ENCODE measurements at places on chromosomes 2 and 18.

- no peak for DNase-seq
Observed at GRCh38 chr2:166775176-166775575, 113.1 kb upstream of the XIRP2 start.

- no peak for DNase-seq
Observed at GRCh38 chr18:12154361-12154760, 60.7 kb downstream of the ANKRD62 start.

DNA sequence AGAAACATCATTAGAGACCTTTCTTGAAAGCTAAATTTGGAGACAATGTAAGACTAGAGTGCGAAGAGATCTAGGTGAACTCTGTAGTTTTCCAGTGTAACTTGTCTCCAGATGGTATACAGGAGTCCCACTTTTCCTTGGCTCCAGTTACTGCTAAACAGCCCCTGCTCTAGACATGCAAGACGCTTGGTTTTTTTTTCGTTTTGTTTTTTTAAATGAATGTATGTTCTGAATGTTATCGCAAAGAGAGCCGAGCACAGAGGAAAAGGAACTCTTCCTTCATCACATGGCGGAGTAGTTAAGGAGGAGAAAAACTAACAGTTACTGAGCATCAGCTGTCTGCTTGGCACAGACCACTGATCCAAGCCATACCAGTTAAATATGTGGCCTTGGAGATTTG, 2.4 kb downstream of the RALB start:
- DNase-seq: no peak

GRCh38 chr2:34288016-34288415, 688.9 kb upstream of the FAM98A start:
- DNase-seq: no peak

- DNase-seq: no peak
Observed at GRCh38 chr2:231191896-231192872, 6.2 kb upstream of the ARMC9 start.

GRCh38 chr2:171553236-171553635, 31.0 kb downstream of the CYBRD1 start:
- DNase-seq: no peak

- no peak for DNase-seq
Observed at GRCh38 chr2:45721150-45721549, 69.7 kb downstream of the PRKCE start.

DNA sequence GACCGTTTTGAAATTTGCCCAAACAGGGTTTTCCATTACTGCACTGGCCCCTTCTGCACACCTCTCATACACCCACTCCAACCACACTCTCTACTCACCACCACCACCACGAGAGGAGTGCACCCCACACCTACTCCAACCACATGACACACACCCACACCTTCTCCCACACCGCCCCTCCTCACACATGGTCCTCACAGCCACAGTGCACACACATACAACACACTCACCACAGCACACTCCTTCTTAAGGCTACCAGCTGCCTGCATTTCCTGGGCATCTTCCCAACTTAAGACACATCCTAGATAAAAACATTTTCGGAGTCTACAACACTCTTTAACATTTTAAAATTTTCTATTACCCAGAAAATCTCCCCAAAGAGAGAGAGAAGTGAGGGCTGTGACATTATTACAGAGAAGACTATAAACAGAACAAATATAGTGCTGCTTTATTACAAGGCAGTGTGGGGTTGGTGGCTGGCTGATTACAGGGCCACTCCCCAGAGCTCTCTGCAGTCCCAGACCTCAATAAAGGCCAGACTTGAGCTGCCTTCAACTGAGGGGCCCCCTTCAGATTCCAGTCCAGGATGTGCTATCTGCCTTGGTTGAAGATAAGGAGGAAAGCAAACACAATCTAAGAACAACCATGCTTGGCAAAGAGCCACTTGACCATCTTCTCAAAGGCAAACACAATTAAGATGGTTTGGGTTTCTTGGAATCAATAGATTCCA, 36.1 kb downstream of the NHEJ1 start:
- peak; percentile 32 for DNase-seq

DNA sequence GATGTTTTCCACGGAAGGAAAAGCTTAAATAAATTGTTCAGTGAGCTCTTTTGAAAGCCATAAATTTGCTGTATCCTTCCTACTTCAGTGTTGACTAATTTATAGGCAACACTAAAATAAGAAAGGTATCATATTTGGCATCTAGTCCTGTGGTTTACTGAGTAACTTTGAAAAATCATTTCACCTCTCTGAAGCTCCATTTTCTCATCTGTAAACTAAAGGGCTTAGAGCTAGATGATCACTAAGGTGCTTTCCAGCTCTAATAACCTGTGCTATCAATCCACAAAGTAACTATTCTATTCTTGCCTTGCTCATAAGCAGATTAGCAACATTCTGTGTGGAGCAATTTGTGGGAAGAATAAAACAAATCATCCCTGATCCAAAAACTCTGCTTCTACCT, 3.6 kb upstream of the MYOM1 start:
- no peak for DNase-seq

- DNase-seq: no peak
Observed at GRCh38 chr2:49973436-49973835, 819.1 kb upstream of the FSHR start.

GRCh38 chr2:60219536-60219935, 333.9 kb downstream of the BCL11A start:
- DNase-seq: no peak

GRCh38 chr2:177289824-177290628, 25.5 kb upstream of the NFE2L2 start:
- peak; percentile 35 for DNase-seq

DNA sequence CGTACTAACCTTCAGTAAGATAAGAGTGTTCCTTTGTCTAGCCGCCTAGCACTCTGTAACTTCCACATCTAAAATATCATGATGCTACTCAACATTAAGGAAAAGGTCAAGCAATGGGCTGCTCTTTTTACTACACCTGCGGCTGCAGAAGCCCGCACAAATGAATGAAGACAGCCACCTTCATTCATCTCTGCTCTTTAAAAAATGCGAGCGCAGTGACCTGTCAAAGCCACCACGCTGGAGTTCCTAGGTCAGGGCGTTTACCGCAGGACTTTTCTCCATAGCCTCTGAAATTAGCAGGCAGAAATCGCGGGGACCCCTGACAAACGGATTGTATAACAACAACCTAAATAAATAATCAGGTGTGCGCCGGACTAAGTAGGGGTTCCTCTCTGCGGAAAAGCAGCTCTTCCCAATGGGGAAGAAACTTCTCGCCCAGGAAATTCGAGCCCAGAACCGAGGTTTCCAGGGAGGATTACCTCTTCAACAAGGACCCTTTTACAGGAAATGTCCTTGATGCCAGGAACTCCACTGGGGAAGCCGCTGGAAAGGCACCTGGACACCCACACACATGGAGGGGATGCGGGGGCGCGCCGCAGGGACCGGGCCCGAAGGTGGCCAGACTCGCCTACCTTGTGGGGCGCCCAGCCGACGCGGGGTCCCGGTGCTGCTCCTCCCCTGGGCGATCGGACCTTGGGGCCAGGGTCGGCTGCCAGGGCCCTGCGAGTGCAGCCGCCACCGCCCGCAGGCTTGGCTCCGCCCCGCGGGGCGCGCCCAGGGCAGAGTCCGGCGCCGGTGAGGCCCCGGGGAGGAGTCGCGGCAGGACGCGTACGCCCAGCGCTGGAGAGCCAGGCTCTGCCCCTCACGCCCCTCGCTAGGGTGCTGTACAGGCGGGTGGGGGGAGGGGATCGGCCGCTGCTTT, at the start of gene CCDC68:
Gene CCDC68 (minus strand): TSS at position 758 of the 922 bp plus-strand sequence. CDS start 16,670 bp downstream, outside the sequence.
- DNase-seq: no peak

GRCh38 chr2:27683390-27684071, 19.8 kb downstream of the SLC4A1AP start:
- peak; percentile 98 for DNase-seq

DNA sequence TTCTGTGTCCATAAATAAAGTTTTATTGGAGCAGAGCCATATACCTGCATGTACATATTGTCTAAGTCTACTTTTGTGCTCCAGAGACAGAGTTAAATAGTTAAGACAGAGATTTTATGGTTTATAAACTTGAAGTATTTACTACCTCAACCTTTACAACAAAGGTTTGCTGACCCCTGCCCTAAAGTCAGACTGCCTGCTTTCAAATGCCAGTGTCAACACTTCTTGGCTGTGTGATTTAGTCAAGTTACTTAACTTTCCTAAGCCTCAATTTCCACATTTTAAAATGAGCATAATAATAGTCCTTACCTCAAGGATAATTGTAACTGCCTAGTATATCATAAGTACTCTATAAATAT, 44.4 kb upstream of the ITPRID2 start:
- DNase-seq: no peak

GRCh38 chr2:226581004-226581403, 218.6 kb downstream of the IRS1 start:
- DNase-seq: no peak

- no peak for DNase-seq
Observed at GRCh38 chr2:106054321-106054720, 139.8 kb downstream of the UXS1 start.

- no peak for DNase-seq
Observed at GRCh38 chr2:31080361-31080760, 57.9 kb downstream of the GALNT14 start.

DNA sequence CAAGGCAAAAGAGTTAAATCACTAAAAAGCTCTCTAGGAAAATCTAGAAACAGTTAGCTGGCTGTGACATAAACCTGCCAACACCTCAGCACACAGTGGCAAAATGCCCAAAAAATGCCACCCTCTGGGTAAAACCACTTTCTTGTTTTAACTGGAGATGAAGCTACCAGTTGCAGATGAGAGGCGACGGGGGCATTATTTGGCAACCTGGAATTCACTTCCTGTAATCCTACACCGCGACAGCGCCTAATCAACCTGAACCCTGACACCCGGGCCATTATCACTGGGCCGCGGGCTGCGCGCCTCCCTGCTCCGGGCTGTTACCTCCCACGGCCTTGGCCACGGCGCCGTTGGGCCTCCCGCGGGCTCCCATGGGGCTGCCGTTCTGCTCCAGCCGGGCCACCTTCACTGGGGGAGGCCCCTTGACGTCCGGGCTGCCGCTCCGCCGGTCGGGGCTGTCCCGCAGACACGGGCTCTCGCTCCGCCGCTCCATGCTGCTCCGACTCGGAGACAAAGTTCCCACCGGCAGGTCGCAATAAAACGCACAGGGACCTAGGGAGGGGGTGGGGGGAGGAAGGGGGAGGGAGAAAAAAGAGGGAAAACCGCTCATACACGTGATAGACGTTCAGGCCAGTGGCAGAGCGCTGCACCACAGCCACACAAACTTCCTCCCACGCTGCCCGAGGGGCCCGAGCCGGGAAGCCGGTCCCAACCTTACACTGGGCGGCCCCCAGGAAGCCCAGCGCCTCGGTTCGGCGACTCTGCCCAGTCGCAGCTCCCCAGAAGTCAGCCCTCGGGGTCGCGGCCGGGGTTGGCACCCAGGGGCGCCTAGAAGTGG, 2.0 kb downstream of the SATB2 start:
- DNase-seq: no peak

GRCh38 chr18:59323931-59324622, 5.6 kb upstream of the CPLX4 start:
- DNase-seq: no peak

DNA sequence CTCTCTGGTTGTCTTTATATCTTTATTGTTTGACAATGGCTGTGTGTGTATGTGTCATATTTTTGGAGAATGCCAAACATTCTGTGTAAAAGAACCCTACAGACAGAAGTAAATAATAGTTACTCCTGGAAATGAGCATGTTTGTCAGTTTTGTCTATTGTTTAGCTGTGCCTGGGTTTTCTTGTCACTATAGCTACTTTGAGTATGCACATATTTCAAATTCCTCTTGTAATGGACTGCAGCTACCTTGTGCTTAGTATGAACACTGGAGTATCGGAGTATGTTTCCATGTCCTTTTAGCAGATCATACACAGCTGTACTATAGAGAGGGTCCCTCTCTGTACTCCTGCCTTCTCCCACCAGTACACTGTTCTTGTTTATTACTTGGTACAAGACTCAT, 58.0 kb upstream of the DOCK10 start:
- no peak for DNase-seq

- DNase-seq: no peak
Observed at GRCh38 chr18:40926679-40927078, 1028.4 kb upstream of the PIK3C3 start.

- no peak for DNase-seq
Observed at GRCh38 chr2:190742431-190742830, 93.5 kb downstream of the NAB1 start.

GRCh38 chr2:142868229-142868762, 9.2 kb upstream of the KYNU start:
- no peak for DNase-seq

DNA sequence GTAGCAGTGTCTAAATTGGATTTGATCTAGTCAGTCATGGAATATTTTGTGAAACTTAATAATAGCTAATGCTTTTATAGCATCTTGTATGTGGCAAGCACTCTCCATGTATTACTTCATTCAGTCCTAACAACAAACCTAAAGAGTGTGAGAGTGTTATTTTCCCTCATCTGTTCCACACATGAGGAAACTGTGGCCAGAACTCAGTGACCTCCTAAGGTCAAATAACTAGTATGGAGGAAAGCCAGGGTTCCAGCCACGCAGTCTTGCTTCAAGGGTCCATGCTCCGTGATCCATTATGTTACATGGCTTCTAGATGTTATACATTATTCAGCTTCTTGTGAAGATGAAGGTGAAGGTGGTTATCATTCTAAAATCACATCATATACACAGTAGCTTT, 45.5 kb downstream of the TWSG1 start:
- no peak for DNase-seq

GRCh38 chr18:56799756-56800155, 148.6 kb downstream of the WDR7 start:
- no peak for DNase-seq

- DNase-seq: no peak
Observed at GRCh38 chr2:234751275-234751973, 200.4 kb upstream of the SH3BP4 start.

DNA sequence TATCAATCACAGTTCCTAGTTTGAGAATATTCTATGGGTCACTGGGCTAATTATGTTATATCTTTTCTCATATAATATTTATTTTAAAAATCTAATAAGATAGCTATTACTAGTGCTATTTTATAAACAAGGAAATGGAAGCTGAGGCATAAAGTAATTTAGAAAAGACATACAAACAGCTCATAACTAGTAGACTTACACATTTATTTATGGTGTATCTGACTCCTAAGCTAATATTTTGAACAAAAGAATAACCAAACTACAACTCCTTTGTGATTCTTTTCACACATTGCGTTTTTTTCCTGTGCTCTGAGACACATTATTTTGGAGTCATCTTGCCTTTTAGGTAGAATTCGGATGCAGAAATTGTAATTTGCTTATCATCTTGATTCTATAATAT, 742.0 kb upstream of the LRRTM4 start:
- no peak for DNase-seq

GRCh38 chr2:127161176-127162136, 54.5 kb upstream of the BIN1 start:
- no peak for DNase-seq

DNA sequence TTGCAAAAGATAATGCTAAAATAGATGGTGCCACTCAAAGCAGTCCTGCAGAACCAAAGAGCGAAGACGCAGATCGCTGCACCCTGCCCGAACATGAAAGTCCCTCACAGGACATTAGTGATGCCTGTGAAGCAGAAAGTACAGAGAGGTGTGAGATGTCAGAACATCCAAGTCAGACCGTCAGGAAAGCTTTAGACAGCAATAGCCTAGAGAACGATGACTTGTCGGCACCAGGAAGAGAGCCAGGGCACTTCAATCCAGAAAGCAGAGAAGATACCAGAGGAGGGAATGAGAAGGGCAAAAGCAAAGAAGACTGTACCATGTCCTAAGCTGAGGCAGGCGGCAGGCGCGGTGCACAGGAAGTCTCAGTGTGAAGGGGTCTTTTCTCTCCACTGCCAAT, 34.8 kb upstream of the RBM44 start:
- DNase-seq: no peak

All from activated CD8-positive, alpha-beta T cell treated with anti-CD3 and anti-CD28 coated beads for 36 hours (primary cell).